Cardiac septum (tissue), 1 donor: ENCODE measurements at places on chromosomes 16 and 17. TPM values are rescaled to one million over a fixed set of nuclear protein-coding genes. Genes with fewer than 3 reads are reported as not detected.

DNA sequence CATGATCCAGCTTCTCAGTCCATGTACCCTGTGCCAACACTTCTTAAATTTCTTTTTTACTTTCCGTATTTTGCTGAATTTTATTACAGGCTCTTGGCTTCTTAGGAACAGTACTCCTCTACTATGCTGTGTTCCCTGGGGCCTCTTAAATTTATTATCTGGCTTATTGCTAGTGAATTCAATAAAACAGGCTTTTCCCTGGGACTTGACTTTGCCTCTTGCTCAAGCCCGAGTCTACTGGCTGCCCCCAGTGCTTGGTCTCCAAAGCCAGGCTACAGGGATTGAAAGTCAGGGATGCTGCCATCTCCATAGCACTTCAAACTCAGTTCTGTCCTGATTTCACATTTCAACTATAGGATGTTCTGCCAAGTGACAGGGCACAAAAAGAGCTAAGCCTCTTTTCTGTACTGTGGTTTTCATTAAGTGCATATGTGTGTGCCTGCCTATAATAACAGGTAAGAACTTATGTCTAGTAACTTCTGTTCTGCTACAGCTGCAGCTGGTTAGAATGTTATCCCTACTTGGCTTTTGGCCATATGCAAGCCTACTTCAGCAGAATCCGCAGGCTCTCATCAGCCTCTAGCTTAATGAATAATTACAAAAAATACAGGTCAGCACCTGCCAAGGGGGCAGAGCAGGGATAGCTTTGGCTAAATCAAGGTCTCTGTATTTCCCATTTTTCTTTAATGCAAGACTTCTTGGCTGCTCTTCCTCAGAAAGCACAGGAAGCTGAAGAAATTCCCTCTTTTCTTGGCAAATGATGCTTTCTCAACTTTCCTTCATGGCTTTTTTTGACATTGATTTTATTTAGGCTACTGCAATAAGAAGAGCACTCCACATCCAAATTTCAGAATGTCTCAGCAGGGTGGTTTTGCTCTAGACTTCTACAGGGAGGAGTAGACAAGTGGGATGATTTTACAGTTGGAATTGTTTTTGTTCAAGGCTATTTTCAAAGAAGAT lies 8.2 kb downstream of the FAM20A start:
- no peak for DNase-seq

GRCh38 chr16:66069587-66069986 lies 296.9 kb upstream of the CDH5 start:
- no peak for DNase-seq

GRCh38 chr16:74019612-74020011 lies 277.0 kb upstream of the PSMD7 start:
- no peak for DNase-seq

- DNase-seq: no peak
Measured at GRCh38 chr16:5071341-5071680, 332 bp upstream of the ALG1 start.

DNA sequence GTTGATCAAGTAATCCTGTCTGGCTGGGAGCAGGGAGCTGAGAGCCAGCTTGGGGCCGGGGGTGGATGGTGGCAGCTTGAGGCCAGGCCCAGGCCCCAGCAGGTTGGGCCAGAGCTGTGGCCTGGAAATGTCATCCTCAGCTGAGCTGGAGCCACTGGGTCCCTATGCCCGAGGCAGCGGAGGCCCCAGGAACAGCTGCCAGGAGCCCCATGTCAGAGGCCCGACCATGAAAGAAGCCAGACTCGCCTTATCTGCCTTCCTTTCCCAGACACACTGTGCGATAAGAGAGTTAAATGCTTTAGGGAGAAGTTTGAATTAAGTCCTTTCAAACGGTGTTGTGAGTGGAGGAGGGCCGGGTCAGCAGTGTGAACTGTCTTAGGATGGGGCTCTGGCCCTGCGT lies 3.5 kb downstream of the SMTNL2 start:
- no peak for DNase-seq

DNA sequence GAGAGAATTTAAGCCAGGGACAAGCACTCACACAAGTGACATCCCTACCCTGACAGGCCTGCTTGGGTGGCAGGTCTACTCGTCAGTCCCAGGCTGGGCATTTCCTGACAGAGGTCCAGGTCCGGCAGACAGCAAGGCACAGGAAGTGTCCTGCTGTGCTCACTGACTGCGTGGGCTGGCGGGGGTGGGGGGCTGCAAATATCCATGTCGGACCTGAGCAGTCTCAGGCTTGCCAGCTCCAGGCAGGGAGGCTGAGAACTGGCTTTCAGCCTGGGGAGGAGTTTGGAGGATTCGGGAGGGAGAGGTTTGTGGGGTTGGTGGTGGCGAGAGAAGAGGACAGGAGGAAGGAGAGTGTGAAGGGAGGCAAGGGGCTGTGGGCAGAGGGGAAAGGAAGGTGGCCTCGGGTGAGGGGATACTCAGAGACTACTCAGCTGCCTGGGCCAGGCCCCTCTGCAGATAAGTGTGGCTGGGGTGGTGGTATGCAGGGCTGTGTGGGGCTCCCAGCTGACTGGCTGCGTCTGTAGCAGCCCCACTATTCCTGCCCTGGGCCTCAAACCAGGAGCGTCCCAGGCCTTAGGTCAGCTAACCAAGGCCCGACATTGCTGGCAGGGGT lies 7.8 kb downstream of the HIC1 start:
- no peak for DNase-seq

- no peak for DNase-seq
Measured at GRCh38 chr17:51097708-51098446, 22.8 kb downstream of the SPAG9 start.

The TBC1D3C gene
- not detected for total RNA-seq

The AXIN1 gene
- total RNA-seq: 13.5 TPM
